NCI-H226 (cell line): ENCODE measurements at places on chromosomes 16 and 17.
A peak's percentile ranks its signal among the peaks of the same experiment; 100 is the strongest.

DNA sequence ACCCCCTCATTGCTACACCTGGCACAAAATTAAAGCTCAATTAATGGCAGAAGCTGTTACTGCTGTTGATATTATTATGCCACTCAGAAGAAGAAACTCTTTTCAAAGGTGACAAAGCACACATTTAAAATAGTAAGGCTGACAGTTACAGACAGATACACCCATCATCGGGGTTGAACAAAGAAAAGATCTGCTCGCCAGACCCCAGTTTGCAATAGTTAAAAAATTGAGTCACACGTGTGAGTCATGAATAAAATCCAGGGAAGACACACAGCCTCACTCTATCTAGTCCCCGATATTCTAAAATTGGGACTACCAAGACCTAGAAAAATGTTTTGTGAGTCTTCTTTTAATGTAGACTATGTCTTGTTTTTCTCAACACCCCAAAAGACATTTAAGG, 330.0 kb upstream of the SOX9 start:
- no peak for DNase-seq

DNA sequence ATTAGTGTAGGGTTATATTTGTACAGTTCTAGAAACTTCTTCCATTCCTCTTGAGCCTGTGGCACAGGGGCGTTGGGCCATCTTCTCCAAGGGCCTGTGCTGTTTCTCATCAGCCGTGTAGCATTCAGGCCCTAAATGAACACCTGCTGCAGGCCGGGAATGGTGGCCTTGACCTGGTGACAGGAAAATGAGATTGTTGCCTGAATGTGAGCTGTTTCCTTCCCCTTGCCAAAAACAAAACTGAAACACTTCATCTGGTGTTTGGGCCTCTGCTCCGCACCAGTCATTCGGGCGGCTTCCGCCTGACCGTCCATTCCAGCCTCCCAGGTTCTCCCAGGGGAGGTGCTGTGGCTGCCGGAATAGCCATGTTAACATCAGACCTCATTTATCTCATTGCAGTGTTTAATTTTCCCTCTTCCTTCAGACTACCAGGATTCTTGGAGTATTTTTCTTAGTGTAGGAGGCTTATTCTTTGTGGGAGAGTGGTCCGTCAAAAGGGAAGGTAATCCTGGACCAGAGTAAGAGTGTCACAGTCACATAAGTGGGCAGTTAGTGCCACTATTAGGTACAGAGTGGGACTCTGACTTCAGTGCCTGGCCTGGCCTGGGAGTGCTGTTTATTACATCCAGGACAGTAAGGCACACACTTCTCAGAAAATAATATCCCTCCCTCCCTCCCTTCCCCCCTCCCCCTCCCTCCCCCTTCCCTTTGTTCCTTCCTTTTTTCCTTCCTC, 61.9 kb downstream of the WWP2 start:
- no peak for DNase-seq

GRCh38 chr17:33499040-33499439, 205.9 kb upstream of the ASIC2 start:
- no peak for DNase-seq

DNA sequence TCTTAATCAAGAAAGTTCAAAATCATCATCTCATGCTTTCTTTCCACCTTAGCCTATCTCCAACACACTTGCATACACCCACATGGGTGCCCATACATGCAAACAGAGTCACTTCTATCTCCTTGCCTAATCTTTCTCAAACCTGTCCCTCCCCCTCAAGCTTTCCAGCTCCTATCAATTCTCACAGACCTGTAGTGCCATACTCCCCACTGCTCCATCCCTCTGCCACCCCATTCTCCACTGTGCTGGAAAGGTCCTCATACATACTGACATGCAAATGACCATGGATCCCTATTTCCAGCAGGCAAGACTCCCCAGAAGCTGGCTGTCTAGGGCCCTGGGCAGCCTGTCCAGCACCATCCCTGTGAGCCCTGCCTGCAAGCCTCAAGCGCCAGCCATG, 320.4 kb upstream of the CCL2 start:
- no peak for DNase-seq

GRCh38 chr17:70168044-70168976, 1.0 kb upstream of the KCNJ2 start:
- no peak for DNase-seq

GRCh38 chr16:12541672-12542071, 262.0 kb downstream of the CPPED1 start:
- no peak for DNase-seq

DNA sequence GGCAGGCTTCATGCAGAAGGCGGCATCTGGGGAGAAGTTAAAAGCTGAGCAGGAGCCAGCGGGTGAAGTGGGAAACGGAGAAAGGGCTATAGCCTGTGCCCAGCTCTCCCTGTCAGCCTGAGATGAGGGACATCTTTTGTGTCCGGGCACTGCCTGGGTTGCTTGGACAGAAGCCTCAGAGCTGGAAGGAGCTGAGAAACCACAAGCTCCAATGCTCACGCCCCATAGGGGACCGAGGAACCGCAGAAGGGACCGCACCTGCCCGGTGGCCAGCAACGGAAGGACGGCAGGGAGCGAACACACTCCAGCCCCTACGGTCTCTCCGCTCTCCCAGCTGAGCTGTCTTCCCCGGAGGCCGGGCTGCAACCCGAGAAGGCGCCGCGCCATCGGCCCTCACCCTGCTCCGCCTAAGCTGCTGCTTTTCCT, 175.8 kb downstream of the NPIPB11 start:
- DNase-seq = no peak

- peak; percentile 88 for DNase-seq
These were observed 28.0 kb upstream of the SNN start for GRCh38 chr16:11639925-11640899.

- DNase-seq = peak; percentile 69
These were observed 4.3 kb downstream of the VAMP2 start for GRCh38 chr17:8158267-8159031.

GRCh38 chr16:19389246-19389645, 28.4 kb upstream of the TMC5 start:
- DNase-seq = peak; percentile 29

DNA sequence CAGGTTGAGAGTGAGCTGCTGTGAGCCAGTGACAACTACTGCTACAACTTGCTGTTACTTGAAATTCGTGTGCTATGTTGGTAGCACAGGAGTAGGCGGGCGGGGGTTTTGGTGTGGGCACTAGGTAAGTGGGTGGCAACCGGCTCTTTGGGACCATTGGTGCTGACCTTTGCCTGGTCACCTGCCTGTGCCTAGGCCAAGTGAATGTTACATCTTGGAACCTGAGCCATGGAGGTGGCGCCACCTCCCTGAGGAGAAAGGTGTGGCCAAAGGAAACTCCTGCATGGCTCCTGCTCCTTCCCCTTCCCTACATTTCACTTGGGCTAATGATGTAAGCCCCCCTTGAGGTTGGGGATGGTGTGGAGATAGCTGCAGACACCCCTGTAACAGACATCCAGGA, 25.4 kb upstream of the ARHGAP23 start:
- DNase-seq = no peak

DNA sequence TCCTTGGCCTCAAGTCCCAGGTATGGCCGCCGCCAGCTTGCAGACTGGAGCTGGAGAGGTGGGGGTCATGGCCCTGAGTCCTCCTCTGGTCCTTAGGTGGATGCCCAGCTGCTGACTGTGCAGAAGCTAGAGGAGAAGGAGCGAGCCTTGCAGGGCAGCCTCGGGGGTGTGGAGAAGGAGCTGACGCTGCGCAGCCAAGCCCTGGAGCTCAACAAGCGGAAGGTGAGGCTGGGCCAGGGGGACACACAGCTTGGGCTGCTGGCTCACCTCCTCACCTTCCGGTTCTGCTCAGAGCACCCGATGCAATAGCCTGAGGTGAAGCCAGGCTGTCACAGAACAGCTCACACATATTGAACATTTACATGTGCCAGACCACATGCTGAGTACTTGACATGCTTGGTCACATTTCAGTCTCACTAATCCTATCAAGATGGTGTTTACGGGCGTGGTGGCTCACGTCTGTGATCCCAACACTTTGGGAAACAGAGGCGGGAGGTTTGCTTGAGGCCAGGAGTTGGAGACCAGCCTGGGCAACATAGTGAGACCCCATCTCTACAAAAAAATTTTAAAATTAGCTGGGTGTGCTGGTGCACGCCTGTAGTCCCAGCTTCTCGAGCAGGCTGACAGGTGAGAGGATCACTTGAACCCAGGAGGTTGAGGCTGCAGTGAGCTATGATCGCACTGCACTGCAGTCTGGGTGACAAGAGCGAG, 7.4 kb downstream of the RNF40 start:
- DNase-seq = no peak

DNA sequence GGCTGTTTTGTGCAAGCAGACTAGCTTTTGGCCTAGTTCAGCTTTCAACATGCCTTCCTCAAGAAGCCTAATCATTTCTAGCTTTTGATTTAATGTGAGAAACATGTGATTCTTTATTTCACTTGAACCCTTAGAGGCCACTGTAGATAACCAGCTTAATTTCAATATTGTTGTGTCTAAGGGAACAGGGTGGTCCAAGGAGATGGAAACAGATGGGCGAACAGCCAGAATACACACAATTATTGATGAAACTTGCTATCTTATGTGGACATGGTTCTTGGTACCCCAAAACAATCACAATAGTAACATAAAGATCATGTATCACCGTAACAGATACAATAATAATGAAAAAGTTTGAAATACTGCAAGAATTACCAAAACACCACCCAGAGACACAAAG, 4.8 kb downstream of the NPRL3 start:
- DNase-seq = no peak

GRCh38 chr17:80938556-80938955, 53.1 kb upstream of the CHMP6 start:
- no peak for DNase-seq

DNA sequence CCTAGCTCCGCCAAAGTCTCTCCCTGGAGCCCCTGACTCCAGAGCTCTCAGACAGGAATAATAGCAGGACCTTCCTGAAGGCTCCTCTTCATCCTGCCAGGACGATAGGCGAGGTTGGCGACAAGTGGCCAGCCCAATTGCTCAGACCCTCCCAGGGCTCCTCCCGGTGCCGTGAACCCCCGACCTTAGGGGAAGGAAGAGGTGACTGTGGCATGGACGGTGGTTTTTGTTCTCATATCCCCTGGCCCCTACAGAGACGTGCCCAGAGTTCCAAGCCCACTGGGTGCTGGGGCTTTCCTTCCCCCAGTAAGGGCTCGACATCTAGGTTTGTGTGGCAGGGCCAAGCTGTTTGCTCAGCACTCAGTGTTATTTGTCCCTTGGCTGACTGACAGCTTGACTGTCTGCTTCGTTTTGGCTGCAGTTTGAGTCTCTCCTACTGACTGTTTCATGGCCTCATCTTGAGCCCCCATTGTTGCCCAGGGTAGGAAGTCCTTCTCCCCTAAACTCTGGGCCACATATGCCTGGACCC, 4.6 kb upstream of the ADCY7 start:
- DNase-seq = no peak

GRCh38 chr16:83530293-83530692, 277.5 kb upstream of the HSBP1 start:
- no peak for DNase-seq
